Stimulated activated CD4-positive, alpha-beta T cell treated with anti-CD3 and anti-CD28 coated beads, Interleukin-15, amount 100 ng/mL, for 24 hours (primary cell): ENCODE measurements at places on chromosomes 3 and 15.

DNA sequence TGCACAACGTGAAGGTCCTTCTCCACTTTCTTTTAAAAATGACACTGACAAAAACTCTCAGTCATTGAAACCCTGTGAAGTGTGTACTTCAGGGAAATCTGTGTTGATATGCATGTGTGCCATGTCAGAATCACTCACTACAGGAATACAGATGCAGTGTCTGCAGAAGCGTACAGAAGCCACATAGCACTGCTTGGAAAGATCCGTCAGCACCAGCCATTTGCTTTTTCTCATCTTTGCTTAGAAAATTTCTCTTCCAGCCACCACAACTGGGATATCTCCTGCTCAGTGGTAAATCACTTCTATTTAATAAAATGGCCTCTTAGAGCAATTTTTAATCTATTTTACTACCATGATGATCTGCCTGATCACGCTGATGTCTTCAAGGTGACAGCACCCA lies 91.3 kb upstream of the ARHGEF26 start:
- DNase-seq: no peak

- no peak for DNase-seq
These were observed 5.2 kb upstream of the SUMF1 start for GRCh38 chr3:4472312-4472711.

GRCh38 chr15:60021589-60022378 lies 17.7 kb downstream of the FOXB1 start:
- DNase-seq: no peak

DNA sequence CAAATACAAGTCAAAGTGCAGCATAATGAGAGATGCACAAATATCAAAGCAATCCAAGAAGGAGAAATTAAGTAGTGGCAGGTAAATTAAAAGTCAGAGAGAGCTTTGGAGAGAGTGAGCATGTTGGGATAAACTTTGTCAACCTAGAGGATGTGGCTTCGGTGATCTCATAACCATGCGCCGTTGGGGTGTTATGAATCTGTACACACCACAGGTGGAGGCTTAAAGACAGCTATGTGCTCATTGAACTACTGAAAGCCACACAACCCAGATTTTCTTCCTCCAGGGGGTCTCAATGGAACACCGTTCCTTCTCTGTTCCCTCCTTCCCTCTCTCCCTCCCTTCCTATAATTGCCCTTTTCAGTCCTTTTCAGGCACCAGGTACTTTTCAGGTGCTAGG lies 52.0 kb downstream of the SUCNR1 start:
- peak; percentile 14 for DNase-seq

GRCh38 chr15:70247281-70247680 lies 149.6 kb upstream of the TLE3 start:
- DNase-seq: no peak

DNA sequence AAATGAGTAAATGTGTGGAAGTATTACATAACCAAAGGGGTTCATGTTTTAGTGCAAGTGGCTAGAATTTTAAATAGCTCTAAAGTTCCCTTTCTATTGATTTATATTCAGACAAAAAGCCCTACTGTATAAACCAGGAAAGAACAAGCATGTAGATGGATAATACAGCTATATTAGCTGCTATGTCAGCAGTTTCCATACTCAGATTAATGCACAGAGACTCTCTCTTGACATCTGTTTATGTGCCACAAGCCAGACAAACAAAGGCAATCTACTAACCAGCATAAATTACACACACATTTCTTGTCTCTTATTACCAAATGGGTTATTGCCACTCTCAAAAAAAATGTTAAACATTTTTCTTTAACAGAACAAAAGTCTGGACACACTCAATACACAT lies 760.1 kb upstream of the NECTIN3 start:
- no peak for DNase-seq

GRCh38 chr3:170257145-170257544 lies 34.9 kb downstream of the PRKCI start:
- peak; percentile 58 for DNase-seq

GRCh38 chr15:65981837-65982626 lies 112.7 kb downstream of the RAB11A start:
- DNase-seq: peak; percentile 67

GRCh38 chr3:65880350-65880749 lies 158.4 kb downstream of the MAGI1 start:
- DNase-seq: no peak

- peak; percentile 74 for DNase-seq
These were observed 63.9 kb downstream of the IQSEC1 start for GRCh38 chr3:13009132-13009945.
